ENCODE measurements at places on chromosomes 3 and 15.

GRCh38 chr15:101479342-101479845 is 10.1 kb downstream of the PCSK6 start:
- DNase-seq: no peak

DNA sequence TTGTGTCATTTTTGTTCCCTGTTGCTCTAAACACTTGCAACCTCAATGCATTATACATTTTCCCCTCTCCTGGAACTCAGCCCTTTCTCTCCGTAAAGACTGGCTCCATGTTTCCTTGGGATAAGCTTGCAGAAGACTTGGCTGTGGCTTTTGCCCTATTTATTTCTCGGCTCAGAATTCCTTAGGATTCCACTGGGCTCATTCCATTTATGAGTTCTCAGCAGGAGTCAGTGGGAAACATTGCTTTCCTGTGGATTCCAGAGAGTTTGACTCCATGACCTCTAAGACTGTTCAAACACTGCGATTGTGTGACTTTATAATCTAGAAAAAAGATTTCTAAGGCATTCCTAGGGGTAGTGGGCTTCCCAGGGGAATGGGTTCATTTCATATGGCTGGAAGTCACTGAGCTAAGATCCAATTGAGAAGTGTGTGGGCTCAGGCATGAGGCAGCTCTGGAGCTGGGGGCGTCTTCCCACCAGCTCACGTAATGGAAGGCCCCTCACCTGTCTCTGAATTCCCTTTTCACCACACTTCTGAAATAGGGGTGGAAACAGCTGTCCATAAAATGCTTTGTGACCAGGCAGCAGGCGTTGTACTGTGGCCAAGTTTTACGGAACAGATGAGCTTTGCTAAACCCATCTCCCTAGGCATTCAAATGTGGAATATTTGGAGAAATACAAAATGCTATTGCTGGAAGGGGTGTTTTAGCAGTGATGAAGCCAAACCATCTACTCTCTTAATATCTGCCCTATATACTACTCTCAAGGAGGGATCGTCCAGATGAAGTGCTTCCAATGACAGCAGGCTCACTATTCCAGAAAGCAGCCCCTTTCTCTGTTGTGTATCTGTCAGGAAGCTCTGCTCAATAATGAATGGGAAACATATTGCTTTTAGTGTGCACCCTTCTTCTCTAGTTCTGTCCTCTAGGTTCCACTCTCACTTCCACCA is 91.8 kb upstream of the BCL6 start:
- no peak for DNase-seq

DNA sequence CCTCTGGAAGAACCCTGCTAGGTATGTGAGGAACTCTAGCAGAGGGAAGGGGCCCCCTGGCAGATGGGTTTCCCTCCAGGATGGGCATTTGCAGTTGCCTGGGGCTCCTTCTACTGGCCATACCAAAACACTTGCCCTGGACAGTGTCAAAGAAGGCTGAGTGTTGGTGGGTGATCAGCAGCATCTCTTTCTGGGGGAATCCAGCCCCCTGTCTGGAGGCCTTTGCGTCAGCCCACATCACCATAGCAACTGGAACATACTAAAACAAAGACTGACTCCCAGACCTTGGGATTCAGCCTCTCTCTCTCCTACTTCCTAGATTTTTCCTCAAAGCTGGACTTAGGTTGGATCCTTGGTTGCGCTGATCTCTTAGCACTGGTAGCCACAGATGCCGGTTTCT is 8.1 kb downstream of the CEMIP start:
- no peak for DNase-seq

- no peak for DNase-seq
Observed at GRCh38 chr3:119627461-119627860, 29.8 kb downstream of the PLA1A start.

DNA sequence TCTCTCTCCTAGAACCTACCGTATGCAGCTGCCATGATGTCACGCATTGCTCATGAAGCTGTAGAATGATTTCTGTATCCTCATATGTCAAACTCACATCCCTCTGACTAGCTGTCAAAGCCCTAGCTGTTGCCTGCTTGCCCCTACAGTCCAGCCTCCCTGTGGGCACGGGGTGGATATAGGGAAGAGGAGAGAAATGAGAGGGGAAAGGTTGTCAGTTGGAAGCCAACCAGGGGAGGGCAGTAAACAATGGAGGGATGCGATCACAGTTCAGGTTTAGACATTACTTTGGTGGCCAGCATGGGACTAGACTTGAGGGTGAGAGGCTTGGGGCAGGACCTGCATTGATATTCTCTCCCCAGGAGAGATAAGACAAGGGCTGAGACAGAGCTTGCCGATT is 1.7 kb upstream of the HDGFL3 start:
- no peak for DNase-seq

DNA sequence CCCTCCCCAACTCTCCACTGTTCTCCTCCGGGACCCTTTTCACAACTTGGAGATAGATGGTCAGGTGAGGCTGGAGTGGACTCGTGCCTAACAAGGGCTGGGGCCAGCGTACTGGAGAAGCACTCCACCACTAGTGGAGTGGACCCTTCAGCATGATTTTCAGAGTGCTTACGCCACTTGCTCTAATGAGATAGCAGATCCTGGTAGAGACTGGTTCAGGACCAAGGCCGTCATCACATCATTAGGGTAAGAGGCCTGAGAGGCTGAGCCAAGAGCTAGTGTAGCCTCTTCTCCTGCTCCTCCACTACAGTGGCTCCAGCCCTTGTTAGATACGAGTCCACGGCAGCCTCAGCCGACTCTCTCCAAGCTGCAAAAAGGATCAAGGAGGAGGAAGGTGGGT is 66.9 kb upstream of the NTRK3 start:
- DNase-seq: no peak

DNA sequence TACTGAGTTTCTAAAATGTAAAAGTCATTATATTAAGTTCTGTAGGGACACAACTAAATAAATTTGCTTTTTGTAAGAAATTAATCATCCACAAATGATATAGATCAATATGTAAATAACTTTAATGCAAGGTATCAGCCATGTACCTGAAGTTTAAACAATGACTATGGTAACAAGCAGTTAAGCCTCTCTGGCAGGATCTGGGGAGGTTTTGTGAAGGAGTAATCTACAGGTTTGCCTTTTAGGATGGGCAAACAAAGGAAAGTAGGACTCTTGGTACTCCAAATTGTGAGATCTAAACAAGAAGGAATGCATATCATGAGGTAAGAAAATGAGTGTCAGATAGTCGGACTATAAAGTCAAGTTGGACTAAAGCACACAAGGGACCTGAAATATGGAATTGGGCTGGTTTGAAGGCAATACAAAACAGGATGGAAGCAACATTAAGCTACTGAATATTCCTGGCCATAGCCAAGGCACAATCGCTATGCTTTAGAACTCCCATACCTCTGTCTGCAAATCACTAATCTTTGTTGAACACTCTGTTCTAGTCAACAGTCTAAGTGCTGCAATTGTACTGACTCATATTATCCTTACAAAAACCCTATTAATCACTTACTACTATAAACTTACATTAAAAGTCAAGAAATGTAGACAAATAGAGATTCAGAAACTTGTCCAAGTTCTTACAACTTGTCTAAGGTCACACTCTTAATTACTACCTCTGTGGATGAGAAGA is 412.8 kb downstream of the DIPK2A start:
- no peak for DNase-seq

DNA sequence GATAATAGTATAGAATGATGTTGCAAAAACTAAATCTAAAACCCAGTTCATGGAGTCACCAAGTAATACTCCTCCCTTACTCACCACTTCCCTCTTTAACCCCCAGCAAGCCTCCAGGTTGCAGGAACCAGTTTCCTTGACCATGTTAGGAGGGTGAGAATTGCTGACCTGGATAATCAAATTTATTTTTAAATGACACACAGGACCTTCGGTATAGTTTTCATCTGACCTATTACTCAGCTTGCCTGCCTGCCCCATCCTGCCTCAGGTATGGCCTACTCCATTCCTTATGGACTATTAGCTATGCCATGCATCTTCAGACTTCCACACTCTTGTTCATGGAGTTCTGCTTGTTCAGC is 883 bp downstream of the RTP4 start:
- DNase-seq: no peak

DNA sequence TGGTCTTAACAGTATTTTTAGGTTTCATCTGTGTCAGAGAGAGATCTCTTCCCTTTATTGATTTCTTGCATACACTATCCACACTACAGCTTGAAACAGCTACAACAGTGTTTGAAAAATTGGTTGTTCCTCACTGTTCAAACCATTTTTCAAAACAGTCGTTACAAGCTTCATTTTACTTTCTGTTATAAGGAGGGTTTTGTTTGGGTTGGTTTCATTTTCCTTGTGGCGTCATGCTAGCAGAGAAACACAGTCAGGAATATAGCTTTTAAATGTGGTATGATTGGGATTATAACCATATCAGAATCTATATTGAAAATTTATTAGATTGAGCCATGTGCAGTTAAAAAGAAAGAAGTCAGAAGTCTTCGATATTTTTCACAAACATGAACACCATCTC is 400.6 kb downstream of the ZBTB20 start:
- no peak for DNase-seq

DNA sequence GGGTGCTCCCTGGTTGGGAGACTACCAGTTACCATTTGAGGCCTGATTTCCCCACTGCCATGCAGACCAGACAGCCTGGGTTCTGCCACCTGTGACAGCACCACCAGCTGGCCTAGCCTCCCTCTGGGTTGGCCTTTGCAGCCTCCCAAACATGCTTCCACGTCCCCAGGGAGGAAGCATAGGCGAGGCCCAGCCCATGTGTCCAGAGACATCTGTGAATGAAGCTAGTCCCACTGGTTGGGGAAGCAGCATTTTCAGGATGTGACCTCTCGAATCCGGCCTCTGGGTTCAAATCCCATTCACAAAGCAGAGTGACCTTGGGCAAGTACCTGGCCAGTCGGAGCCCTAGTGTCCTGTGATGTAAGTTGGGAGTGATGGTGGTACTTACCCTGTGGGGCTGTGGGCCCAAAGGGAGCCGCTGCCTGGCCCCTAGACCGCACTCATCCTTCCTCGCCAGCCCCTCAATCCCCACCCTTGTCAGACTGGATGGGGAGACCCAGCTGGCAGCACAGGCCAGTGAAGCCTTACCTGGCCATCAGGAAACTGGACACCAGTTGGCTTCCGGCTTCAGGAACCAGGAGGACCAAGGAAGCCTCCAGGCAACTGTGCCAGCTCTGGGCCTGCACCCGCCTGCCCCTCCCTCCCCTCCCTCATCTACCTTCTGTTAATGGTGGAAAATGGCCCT is 6.0 kb downstream of the KLF15 start:
- DNase-seq: no peak

GRCh38 chr3:194046995-194047645 is 88.8 kb upstream of the HES1 start:
- DNase-seq: no peak

DNA sequence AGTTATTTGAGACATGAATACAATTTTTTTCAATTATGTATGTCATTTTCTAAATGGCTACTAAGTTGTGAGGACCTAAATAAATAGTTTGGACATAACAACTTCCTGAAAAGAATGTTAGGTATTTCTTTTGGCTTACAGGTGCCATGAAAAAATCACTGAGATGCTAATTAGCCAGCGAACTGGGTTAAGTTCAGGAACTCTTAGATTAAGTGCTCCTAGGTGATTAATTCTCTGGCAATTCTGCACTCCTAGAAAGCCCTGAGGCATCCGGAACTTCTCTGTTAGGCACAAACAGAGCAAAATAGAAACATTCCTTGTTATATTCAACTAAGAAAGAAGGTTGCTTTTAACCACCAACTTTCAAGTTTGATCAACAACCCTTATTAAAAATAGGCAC is 192.3 kb downstream of the STAG1 start:
- no peak for DNase-seq

GRCh38 chr3:126300001-126300760 is 57.0 kb downstream of the KLF15 start:
- DNase-seq: no peak

GRCh38 chr3:188097791-188098190 is 56.2 kb upstream of the LPP start:
- DNase-seq: no peak

- no peak for DNase-seq
Observed at GRCh38 chr15:45372041-45372995, 6.0 kb downstream of the GATM start.

- DNase-seq: no peak
Observed at GRCh38 chr3:115218859-115219258, 71.8 kb upstream of the ZBTB20 start.

GRCh38 chr15:28892789-28893610 is 7.2 kb downstream of the APBA2 start:
- DNase-seq: no peak

GRCh38 chr15:101124731-101125451 is 127.0 kb downstream of the CHSY1 start:
- DNase-seq: no peak

DNA sequence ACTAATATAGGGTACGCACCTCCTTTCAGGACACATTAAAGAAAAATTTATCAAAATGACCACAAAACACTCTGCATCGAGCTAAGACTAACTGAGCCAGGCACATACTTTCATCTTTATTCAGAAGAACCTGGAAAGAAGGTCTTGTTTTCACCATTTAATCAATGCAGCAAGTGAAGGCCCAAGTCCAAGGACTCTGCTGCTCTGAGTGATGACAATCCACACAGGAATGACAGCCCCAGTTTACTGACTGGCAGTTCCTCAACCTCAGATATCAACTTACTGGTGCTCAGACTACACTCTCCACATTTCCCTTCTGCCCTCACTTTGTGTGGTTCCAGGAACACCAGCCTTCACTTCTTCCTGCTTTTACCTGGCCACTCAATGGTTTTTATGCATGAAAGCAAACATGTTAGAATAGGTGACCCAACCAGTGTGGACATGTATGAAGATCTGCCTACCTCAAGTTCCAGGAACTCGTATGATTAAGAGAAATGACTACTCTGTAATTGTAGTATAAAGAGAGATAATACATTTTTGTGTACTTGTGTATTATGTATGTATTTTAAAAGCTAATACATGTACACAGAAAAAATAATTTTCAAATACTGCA is 29.1 kb upstream of the RASA2 start:
- DNase-seq: no peak

- DNase-seq: no peak
Observed at GRCh38 chr3:182965861-182966366, 14.4 kb downstream of the DCUN1D1 start.

GRCh38 chr15:67171471-67171870 is 83.0 kb downstream of the AAGAB start:
- DNase-seq: no peak

- no peak for DNase-seq
Observed at GRCh38 chr3:149706905-149707304, 45.4 kb downstream of the COMMD2 start.

DNA sequence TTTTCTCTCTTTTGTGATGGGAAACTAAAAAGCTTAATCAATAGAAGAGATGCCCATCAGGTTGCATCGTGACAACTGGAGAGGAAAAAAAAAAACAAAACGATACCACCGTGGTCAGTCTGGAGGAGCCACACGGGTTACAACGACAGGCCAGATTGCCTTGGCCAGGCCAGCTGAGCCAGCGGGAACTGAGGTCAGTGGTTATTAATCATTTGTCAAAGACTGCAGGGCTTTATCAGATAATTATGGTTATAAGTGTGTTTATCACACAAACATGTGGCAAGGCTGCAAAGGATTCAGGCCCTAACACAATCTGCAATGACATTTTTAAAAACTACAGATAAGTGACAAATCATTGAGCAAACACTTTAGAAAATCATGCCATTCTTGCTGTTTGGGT is 135.0 kb upstream of the FAM3D start:
- no peak for DNase-seq

Measured in activated naive CD4-positive, alpha-beta T cell (primary cell).